ENCODE measurements at places on chromosomes 2 and 18. TPM values are rescaled to one million over a fixed set of nuclear protein-coding genes. Genes with fewer than 3 reads are reported as not detected.

ACTG2 gene
- 8.6 TPM for total RNA-seq

DOK6 gene
- 5.2 TPM for total RNA-seq

AFF3 gene
- total RNA-seq = 7.4 TPM

RUFY4 gene
- total RNA-seq = not detected

GBX2 gene
- 0.89 TPM for total RNA-seq

PROC gene
- 2.3 TPM for total RNA-seq

POU3F3 gene
- 0.98 TPM for total RNA-seq

TMEM131 gene
- 12.3 TPM for total RNA-seq

ONECUT2 gene
- under 0.01 TPM for total RNA-seq

CHRNG gene
- not detected for total RNA-seq

LOXL3 gene
- 14.8 TPM for total RNA-seq

GALNT5 gene
- 2.4 TPM for total RNA-seq

PSMA8 gene
- total RNA-seq = not detected

ZNF142 gene
- total RNA-seq = 20.4 TPM

CDKL4 gene
- total RNA-seq = not detected

AGXT gene
- total RNA-seq = not detected

LHCGR gene
- not detected for total RNA-seq

AOX1 gene
- total RNA-seq = 1.5 TPM

CFAP221 gene
- 1.8 TPM for total RNA-seq

TPO gene
- total RNA-seq = not detected

LYPD6 gene
- 2.9 TPM for total RNA-seq

LYG2 gene
- total RNA-seq = not detected

ORC2 gene
- 6.0 TPM for total RNA-seq

GCG gene
- not detected for total RNA-seq

DUSP2 gene
- total RNA-seq = 2.1 TPM

ATP6V1B1 gene
- total RNA-seq = 0.51 TPM

RBKS gene
- 3.4 TPM for total RNA-seq

GLI2 gene
- total RNA-seq = 25.5 TPM

HOXD9 gene
- total RNA-seq = 5.7 TPM

IRS1 gene
- total RNA-seq = 31.4 TPM

SATB2 gene
- 3.5 TPM for total RNA-seq

DES gene
- total RNA-seq = 30.6 TPM

RNF138 gene
- total RNA-seq = 23.3 TPM

GAREM2 gene
- 2.3 TPM for total RNA-seq

SLC14A1 gene
- 0.38 TPM for total RNA-seq

SLC4A3 gene
- total RNA-seq = 20.0 TPM

CNGA3 gene
- total RNA-seq = not detected

CCDC148 gene
- total RNA-seq = 0.38 TPM

MC5R gene
- not detected for total RNA-seq

KLF11 gene
- total RNA-seq = 6.7 TPM

SULT1C4 gene
- total RNA-seq = 90.4 TPM
